ENCODE measurements at places on chromosomes 4 and X.

- DNase-seq: no peak
Observed at GRCh38 chrX:21955403-21956189, 15.1 kb downstream of the SMS start.

DNA sequence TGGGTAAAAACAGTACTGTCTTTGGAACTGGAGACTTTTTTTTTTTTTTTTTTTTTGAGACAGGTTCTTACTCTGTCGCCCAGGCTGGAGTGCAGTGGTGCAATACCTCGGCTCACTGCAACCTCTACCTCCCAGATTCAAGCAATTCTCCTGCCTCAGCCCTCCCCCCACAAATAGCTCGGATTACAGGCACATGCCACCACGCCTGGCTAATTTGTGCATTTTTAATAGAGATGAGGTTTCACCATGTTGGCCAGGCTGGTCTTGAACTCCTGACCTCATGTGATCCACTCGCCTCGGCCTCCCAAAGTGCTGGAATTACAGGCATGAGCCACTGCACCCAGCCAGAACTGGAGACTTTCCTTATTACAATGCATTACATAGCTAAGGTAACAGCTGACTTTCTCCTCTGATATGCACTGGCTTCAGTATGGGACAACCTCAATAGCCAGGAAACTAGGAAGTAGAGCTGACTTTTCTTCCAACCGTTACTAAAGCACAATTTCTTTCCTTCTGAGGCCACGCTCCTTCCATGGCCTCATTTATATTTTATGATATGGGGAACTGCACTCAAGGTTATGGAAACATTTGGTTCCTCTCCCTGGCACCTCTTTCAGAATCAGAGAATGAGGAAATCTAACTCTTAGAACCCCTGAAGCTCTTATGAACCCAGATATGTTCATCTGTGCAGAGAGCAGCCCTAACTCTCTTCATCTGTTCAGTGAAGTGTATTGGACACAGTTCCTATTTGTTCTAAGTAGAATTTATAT lies 53.5 kb upstream of the FAM9B start:
- DNase-seq: no peak

GRCh38 chr4:137980641-137981040 lies 261.5 kb downstream of the SLC7A11 start:
- no peak for DNase-seq

- no peak for DNase-seq
Observed at GRCh38 chr4:170091069-170091696, 1.4 kb upstream of the AADAT start.

GRCh38 chrX:41538707-41539106 lies 91.6 kb downstream of the NYX start:
- DNase-seq: no peak

DNA sequence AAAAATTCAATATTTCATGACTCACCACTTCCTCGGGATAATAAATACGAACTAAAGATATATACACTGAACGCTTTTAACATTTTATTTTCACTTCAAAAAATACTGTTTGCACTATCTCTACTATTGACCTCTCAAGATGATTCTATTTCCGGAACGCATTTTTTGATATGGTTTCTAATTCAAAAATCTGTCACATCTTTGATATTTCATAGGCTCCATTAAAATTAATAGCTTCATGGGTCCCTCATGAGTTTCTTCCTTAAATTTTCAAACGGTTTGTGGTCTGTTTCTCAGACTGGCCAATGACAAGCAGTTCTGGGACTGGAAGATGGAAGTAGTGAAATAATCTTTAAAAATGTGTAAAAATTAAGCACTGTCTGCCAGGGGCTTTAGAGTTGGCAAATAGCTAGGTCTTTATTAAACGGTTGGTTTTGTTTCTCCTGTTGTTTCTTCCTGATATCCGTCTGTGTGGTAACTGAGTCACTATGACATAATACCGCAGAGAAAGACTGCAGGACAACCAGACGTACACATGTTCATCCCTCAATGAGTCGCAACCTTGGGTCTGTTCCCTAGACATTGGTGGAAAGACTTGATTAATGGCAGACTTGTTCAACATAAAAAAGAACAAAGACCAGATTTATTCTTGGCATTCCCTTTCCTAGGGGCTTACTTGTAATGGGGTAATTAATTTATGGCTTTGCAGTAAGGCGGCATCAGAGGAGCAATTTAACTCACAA lies 133.8 kb downstream of the PALLD start:
- no peak for DNase-seq

DNA sequence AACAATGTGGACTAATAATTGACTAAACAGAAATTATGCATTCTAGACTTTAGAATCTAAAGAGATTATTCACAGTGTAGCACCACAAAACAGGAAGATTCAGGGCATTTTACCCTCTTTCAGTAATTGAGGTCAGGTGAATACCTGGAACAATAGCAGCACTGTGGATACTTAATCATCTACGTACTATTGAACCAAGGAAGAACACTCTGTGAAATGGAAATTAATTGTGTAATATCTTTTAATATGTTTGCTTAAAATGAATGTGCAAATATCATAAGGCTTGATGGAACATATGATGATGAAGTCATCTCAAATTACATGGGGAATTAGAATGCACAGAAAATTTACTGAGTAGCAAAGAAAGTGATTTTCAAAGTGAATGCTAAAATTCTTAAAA lies 68.5 kb upstream of the MAP9 start:
- no peak for DNase-seq

GRCh38 chr4:123351713-123352112 lies 44.9 kb upstream of the SPRY1 start:
- DNase-seq: no peak

DNA sequence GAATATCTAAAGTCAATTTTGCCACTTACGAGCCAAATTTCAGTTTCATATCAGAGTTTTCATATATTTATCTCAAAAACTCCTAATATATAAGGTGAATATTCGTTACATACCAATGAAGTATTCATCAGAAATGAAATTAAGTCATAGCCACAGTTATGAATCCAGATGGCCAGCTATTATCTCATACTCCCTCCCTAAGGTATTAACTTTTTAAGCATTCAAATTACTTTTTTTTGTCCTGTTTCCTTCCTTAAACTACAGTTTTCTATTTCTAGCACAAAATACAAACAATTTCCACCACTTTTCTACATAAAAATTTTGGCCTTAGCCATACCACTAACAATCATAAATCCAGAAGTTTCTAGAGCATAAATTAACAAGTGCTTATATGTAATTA lies 13.0 kb downstream of the NR3C2 start:
- DNase-seq: no peak

All from activated CD4-positive, alpha-beta T cell treated with anti-CD3 and anti-CD28 coated beads for 24 hours (primary cell).